ENCODE measurements at places on chromosomes 7 and 10. TPM values are rescaled to one million over a fixed set of nuclear protein-coding genes. Genes with fewer than 3 reads are reported as not detected.

DNA sequence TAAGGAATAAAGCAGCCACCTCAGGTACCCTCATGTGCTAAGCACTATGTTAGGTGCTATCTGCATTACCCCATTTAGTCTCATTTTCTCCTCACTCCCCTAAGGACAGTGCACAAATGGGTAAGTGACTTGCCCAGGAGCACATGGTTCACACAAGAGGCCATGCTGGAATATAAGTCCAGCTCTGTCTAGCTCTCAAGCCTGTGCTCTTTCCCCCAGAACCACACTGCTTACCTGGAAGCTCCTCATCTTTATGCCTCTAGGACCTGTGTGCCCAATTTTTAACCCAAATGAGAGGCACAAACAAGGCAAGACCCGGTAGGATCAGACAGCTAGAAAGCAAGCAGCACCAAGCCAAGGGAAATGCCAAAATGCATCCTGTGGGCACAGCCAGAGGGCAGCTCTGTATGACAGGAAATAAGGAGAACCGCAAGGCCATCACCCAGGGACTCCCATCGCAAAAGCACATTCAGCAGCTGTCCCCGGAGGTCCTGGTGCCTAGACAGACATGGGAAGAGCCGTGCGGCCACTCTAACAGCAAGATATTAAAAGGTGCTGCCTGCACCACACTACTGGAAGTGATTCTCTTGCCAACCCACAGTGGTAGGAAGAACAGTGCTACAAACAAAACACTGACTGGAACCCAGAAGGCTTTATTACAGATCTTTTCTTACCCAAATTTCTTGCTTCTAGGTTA is 88.1 kb downstream of the GSAP start:
- DNase-seq, result no peak

- no peak for DNase-seq
Observed at GRCh38 chr10:108913300-108913699, 1010.0 kb downstream of the XPNPEP1 start.

Gene GLRX3
- 39.1 TPM for total RNA-seq

Gene ELFN1
- total RNA-seq, result 0.30 TPM

DNA sequence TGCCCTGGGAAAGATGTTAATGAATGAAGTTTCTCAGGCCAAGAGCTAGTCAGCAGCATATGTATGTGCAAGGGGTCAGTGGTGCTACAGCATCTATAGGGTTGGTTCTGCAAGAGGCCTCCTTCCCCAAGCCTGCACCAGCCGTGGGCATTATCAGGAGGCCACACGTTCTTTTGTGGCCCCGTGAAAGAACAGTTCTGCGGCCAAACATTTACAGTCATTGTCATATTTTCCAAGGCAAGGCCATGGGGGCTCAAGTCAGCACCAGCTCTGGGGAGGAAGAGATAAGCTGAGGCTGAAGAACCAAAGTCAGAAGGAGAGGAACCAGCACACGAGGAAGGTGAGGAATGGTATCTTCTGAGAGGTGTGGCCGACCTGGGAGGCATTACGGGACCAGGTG is 54.4 kb upstream of the TMEM72 start:
- DNase-seq, result no peak

GRCh38 chr7:90597563-90598253 is 1.6 kb downstream of the CDK14 start:
- DNase-seq, result no peak

Gene TSPAN13
- total RNA-seq, result 1.8 TPM

Gene OR6B1
- total RNA-seq, result not detected

DNA sequence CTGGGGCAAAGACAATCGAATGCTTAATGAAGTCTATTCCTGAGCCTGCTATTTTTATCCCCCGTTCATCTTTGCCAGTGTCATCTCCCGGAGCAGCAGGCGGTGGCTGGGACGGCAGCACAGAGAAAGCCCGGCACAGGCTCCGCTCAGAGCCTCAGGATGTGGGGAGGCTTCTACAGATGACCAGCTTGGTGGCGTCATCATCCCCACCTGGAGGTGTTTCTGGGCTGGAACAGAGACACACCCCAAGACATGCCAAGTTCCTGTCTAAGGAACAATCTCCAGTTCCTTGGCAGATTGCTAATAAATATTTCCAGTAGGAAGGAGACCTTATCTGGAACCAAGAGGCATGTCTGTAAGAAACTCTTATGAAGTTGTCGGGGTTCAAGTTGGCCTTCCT is 552.4 kb upstream of the MGMT start:
- no peak for DNase-seq

GRCh38 chr10:16948361-16948760 is 131.1 kb upstream of the RSU1 start:
- no peak for DNase-seq

Gene GIMAP6
- total RNA-seq, result 100 TPM

- no peak for DNase-seq
Observed at GRCh38 chr7:47715631-47716068, 133.7 kb upstream of the TNS3 start.

Gene MKRN1
- 136 TPM for total RNA-seq

DNA sequence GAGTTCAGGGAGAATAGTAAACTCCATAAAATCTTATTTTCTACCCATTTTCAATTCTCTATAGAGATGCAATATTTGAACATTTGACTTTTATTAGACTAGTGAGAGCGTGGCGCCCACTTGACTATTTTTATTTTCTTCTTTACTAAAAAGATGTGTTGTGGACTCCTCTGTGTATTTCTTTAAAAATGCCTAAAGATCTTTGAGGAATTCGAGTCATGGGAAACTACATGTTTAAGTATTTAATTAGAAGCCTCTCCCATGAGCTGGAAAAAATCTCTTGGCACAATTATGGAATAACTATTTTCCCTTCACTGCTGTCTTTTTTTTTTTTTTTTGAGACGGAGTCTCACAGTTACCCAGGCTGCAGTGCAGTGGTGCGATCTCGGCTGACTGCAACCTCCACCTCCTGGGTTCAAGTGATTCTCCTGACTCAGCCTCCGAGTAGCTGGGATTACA is 124.2 kb downstream of the ARHGAP12 start:
- DNase-seq, result no peak

DNA sequence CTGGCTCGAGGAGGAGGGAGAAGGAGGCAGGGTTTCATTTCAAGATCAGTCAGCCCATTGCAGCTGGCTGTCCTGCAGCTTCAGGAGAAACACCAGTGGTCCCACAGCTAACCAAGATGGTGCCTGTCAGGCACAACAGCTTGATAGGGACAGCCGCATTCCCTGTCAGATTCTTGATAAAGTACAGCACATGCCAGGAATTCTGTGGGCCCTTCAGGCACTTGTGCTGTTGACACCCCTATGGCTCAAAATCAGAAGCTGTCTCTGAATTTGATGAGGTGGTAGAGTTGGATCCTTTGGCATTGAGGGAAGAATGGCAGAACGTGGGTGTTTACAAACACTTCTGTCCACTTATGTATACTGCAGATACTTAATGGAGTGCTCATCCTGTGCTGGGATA is 354.3 kb downstream of the KCNMA1 start:
- DNase-seq, result no peak

- DNase-seq, result peak; percentile 5
Observed at GRCh38 chr7:34900891-34901513, 136.3 kb downstream of the DPY19L1 start.

GRCh38 chr10:31320550-31321211 is 1.7 kb downstream of the ZEB1 start:
- no peak for DNase-seq

Gene DOCK1
- 0.07 TPM for total RNA-seq

- DNase-seq, result no peak
Observed at GRCh38 chr10:43404704-43405084, 4.3 kb downstream of the HNRNPF start.

Gene PLXNA4
- total RNA-seq, result 15.3 TPM

DNA sequence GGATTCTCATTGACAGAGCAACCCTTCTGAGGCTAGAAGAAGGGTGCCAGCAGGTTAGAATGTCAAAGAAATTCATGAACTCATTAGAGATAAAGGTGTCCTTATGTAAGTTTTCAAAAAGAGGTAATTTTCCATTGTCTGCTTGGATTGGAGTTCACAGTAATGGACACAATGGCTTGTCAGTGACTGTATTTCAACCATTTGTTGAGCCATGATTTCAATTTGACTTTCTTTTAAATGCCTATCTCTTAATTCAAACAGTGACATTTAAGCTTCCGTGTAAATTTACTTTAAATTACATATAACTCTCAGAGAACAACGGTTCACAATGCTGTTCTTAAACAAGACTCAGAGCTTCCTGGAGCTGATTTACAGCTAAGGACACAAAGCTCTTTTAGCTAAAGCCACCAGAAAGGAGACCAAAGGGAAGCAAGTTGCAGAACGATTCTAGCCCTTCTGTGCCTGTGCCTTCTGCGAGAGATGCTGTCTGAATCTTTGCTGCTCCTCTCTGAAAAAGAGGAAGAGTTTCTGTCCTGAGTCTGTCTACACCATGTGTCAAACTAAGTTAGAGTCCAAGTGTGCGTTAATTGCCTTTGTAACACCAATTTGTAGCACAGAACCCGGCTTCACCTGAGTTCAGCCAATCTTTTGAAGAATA is 42.2 kb upstream of the PFKP start:
- no peak for DNase-seq

Gene EZH2
- total RNA-seq, result 33.4 TPM

DNA sequence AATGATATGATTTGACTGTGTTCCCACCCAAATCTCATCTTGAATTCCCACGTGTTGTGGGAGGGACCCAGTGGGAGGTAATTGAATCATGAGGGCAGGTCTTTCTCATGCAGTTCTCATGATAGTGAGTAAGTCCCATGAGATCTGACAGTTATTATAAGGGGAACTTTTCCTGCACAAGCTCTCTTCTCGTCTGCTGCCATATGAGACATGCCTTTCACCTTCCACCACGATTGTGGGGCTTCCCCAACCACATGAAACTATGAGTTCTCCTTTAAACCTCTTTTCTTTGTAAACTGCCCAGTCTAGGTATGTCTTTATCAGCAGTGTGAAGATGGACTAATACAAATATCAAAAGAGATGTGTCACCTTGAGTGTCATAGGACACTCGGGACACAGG is 502.7 kb upstream of the PODXL start:
- DNase-seq, result no peak

DNA sequence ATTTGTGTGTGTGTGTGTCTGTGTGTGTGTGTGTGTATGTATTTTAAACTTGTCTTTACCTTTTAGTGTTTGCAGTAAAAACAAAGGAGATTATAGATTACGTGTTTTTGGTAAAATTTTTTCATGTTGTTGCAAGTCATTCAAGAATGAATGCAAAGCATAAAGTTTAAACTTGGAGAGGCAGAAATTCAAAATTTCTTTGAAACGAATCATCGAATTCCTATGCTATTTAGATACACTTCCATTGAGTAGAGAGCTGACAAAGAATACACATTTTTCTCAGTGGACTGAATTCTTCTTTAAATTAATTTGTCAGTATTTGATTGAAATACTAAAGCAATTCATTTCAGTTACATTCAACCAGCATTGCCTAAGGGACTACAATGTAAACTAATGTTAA is 66.0 kb upstream of the HDAC9 start:
- DNase-seq, result no peak

DNA sequence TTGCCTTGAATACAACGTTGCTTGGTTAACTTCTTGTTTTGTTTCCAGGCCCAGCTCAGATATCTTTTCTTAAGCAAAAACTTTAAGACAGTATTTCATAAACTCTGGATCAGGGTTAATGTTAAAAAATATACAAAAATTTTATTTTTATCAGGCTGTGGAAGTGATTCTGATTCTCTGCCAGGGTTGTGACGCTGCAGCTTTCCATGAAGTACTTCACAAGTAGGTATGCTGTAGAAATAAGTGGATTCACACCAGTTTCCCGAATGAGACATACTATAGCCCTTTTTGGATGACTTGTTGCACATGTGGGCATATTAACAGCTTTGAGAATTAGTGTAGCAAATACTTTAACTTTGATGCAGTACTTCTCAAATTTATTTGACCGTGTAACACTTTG is 70.1 kb downstream of the CDK14 start:
- DNase-seq, result no peak
